Activated T-cell treated with anti-CD3 and anti-CD28 coated beads, Interleukin-2, amount 50 U/mL, for 1 hour (primary cell): ENCODE measurements at places on chromosomes 4 and X.

GRCh38 chrX:70219938-70220764, 14.3 kb upstream of the AWAT1 start:
- DNase-seq, result no peak

DNA sequence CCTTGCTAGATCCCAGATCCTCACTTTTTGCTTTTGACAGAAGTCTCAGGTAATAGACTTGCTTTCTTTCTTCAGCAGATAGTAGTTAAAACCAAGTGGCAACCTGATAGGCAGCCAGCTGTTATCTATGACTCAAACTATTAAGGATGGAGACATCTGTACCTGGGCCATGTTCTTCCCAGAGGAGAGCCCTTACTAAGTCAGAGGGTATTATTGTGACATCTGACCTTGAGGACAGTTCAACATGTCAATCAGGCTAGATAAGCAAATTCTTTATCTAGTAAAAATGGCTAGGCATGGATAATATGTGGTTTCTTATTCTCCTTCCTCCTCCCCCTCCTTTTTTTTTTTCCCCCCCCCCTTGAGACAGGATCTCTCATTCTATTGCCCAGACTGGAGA, 39.2 kb downstream of the TRIM2 start:
- DNase-seq, result no peak

DNA sequence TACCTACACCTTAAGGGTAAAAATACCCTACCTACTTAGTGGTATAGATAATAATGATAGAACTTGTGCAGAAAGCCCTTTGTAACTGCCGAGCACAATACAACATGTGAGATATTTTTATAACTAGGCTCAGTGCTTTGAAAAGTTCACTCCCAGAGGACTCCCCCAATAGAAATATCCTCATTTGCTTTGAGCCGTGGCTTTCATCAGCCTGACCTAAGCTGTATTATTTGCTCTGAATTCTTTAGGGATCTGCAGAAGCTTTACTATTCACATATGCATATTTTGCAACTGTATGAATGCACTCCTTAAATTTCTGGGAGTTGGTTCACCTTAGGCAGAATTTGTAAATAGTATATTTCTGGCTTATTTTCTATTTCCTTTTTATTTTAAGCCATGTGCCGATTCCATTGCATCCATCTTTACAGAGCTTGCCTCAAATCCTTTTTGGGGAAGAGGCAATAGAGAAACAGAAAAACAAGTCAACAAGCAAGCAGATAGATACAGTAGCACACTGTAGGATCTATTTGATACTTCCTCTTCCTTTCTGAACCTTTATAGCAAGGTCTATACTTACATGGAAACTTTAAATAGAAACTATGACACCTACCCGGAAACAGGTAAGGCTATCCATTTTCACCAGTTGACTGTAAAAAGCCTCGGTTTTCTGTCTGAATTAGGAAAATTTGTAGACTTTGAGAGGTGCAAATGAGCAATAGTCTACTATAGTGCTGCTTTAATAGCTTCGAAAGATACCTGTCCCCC, 242.5 kb upstream of the VCX3A start:
- DNase-seq, result no peak

GRCh38 chrX:15514279-15514678, 13.7 kb downstream of the BMX start:
- DNase-seq, result no peak

GRCh38 chr4:57051095-57051494, 59.1 kb downstream of the IGFBP7 start:
- DNase-seq, result no peak
